Cerebellar cortex (tissue), 1 donor: ENCODE measurements at places on chromosomes 3 and 15.
A peak's percentile ranks its signal among the peaks of the same experiment; 100 is the strongest.

- no peak for DNase-seq
Measured at GRCh38 chr3:116199063-116199462, 246.2 kb downstream of the LSAMP start.

- no peak for DNase-seq
Measured at GRCh38 chr3:74107451-74107850, 482.7 kb upstream of the PDZRN3 start.

GRCh38 chr3:40975711-40976121 lies 223.6 kb upstream of the CTNNB1 start:
- no peak for DNase-seq

- DNase-seq: peak; percentile 19
Measured at GRCh38 chr3:152319256-152319655, 50.5 kb downstream of the MBNL1 start.

DNA sequence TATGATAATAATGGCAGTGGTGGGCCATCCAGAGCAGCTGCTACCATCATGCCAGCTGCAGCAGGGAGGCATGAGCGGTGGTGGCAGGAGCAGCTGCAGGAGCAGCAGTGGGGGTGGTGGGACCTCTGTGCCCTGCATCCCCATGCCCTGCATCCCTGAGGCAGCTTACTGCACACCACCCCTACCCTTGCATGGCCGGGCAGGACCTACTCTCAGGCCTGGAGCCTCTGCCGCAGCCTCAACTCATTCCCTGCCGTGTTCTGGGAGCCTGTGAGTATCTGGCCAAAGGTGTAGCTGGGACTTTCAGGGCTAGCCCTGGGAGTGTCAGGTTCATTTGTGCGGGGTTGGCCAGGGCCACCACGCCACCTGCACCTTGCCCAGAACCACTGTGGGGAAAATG lies 3.3 kb upstream of the XCR1 start:
- no peak for DNase-seq

GRCh38 chr15:58086491-58086890 lies 21.0 kb upstream of the ALDH1A2 start:
- DNase-seq: no peak

- DNase-seq: no peak
Measured at GRCh38 chr3:143770391-143770790, 77.9 kb downstream of the SLC9A9 start.

DNA sequence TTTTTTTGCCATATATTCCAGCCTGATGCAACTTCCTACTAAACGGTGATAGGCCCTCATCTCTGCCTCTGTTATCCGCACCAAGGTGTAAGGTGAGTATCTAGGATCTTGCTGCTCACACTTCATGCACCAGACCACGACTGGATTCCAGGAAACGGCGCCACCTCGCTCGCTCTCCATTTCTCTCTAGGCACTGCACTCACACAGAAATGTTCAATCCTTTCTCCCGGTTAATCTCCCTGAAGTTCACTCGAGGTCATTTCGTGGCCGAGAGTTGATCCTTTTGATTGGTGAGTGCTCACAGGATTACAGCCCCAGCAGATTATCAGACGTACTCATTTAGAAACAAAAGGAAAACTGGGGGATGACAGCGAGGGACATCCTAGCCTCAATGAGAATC lies 28.1 kb downstream of the MCF2L2 start:
- no peak for DNase-seq

GRCh38 chr3:118380576-118380975 lies 654.1 kb downstream of the IGSF11 start:
- DNase-seq: no peak

- DNase-seq: no peak
Measured at GRCh38 chr15:72534523-72534922, 60.4 kb downstream of the ARIH1 start.

- DNase-seq: peak; percentile 69
Measured at GRCh38 chr3:170414202-170414663, 4.4 kb upstream of the CLDN11 start.

GRCh38 chr15:56772868-56773639 lies 39.7 kb upstream of the ZNF280D start:
- no peak for DNase-seq

- DNase-seq: peak; percentile 89
Measured at GRCh38 chr3:33645060-33645647, 72.9 kb downstream of the CLASP2 start.
